Stimulated activated CD4-positive, alpha-beta T cell treated with anti-CD3 and anti-CD28 coated beads, TNF-alpha, amount 100 ng/mL, for 1 hour (primary cell): ENCODE measurements at places on chromosomes 1 and 21.

DNA sequence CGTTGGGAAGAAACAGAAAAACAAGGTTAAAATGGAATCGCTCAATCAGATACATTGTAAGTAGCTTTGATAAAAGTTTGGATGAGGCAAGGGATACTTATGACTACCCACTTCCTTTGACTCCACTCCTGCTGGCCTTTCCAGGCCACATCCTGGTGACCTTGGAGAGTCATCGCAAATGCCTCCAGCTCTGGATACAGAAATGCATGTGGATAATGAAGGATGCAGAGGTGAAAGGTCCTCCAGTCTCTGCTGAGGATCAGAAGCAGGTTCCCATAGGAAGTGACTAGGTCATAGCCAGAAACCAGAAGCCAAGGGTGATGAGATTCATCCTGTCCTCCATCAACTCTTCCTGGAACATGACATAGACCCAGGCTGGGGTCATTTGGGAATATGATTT is 6.2 kb upstream of the CAMK1G start:
- no peak for DNase-seq

GRCh38 chr1:234148816-234149215 is 224.4 kb upstream of the COA6 start:
- DNase-seq = no peak

- DNase-seq = no peak
Measured at GRCh38 chr1:158916085-158916484, 15.3 kb upstream of the PYHIN1 start.

- no peak for DNase-seq
Measured at GRCh38 chr21:37783016-37783415, 133.2 kb downstream of the KCNJ6 start.

- peak; percentile 81 for DNase-seq
Measured at GRCh38 chr1:40668769-40669525, 3.5 kb upstream of the RIMS3 start.

GRCh38 chr1:192265516-192266173 is 51.1 kb upstream of the RGS21 start:
- DNase-seq = no peak

DNA sequence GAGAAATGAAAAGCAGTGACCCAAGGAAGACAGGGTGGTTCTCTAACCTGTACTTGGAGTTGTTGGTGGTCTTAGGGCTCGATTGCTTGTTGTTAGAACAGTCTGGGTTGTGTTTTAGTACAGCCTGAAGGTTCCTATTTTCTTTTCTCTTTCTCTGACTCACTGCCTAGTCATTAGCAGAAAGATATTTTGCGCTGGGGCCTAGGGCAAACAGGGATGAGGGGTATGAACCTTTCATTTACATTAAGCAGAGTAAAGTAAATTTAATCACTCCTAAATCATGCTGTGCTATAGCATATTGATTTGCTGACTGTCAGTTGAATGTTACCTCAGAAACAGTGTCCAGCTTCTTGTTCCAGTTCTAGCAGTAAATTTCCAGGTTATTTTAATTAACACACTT is 197.2 kb downstream of the RWDD3 start:
- DNase-seq = no peak

GRCh38 chr1:196271212-196271947 is 336.9 kb downstream of the KCNT2 start:
- no peak for DNase-seq

DNA sequence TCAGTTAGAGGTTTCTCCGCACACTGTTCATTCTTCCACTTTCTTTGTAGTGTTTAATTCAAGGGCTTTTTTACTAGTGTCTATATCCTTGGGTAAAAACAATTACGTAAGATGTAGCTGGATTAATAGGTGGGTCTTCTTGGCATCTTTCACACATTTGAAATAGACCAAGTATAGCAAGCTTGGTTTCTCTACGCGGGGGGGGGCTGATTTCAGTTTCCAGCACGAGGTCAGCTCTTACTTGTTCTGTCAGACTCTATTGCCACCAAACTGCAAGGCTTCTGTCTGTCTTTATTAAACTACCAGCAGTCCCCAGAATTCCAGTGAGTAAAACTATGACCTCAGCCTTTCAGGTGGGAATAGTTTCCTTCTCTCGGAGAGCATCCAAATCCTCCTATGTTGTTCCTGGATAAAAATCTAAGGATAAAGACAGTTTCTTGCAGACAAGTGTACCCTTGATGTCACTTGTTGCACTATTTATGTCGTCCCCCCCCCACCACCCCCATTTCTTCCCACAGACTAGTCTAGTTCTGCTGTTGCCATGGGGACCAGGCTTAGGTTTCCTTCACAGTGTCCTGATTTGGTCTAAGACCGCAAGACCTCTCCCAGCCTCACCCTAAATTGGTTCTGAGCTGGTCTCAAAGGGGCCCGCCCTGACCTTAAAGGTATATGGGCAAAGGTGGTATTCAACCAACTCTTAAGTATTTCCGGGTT is 17.0 kb downstream of the SPATA46 start:
- DNase-seq = no peak

DNA sequence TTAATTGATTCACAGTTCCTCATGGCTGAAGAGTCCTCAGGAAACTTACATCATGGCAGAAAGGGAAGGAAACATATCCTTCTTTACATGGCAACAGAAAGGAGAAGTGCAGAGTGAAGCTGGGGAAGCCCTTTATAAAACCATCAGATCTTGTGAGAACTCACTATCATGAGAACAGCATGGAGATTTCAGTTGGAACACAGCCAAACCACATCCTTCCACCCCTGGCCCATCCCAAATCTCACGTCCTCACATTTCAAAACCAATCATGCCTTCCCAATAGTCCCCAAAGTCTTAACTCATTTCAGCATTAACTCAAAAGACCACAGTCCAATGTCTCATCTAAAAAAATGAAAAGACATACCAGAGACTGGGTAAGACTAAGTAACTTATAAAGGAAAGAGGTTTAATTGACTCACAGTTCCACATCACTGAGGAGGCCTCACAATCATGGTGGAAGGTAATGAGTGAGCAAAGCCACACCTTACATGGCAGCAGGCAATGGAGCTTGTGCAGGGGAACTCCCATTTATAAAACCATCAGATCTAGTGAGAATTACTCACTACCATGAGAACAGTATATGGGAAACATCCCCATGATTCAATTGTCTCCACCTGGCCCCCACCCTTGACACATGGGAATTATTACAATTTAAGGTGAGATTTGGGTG is 105.2 kb downstream of the MRPL39 start:
- DNase-seq = no peak

GRCh38 chr21:28444111-28444510 is 548.6 kb downstream of the LTN1 start:
- no peak for DNase-seq

GRCh38 chr1:101128211-101128727 is 102.7 kb upstream of the DPH5 start:
- no peak for DNase-seq

- DNase-seq = no peak
Measured at GRCh38 chr21:19018529-19018928, 614.9 kb upstream of the TMPRSS15 start.

GRCh38 chr1:76827066-76827465 is 40.2 kb upstream of the ST6GALNAC5 start:
- no peak for DNase-seq

DNA sequence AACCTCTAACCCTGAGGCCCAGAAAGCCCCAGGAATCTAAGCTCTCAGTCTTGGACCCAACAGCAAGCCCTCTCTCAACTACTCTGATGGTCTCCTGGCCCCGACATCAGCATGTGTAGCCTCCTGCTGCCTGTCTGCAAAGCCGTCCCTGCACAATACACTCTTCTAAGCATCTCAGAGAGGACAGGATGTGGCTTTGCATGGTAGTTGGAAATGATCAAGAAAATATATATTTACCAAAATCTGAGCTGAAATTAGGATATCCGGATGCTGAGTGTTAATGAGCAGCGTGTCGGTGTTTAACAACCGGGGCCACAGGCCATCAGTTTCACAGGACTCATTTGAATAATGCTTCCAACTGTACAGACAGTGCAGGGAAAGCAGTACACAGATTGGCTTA is 59.1 kb upstream of the SIM2 start:
- DNase-seq = no peak

DNA sequence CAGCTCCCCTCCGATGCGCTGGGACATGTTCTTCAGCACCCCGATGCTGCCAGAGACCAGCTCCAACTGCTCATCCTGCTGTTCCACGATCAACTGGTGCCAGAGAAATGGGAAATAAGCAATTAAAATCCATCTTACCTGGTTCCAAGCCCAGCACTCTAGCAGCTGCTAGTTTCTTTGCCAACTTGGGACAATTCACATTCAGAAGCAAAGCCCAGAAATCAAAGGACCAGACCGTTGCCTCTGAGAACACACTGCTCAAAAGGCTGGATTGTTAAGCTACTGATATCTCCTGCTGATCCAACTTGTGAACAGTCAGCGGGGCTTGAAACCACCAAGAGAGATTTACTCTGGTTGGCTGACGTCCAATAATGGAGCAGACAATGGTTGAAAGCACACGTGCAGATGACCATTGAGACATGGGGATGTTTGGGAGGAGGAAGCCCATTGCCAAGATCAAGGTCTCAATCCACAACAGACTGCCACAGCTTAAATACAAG is 34.4 kb downstream of the STX6 start:
- no peak for DNase-seq

DNA sequence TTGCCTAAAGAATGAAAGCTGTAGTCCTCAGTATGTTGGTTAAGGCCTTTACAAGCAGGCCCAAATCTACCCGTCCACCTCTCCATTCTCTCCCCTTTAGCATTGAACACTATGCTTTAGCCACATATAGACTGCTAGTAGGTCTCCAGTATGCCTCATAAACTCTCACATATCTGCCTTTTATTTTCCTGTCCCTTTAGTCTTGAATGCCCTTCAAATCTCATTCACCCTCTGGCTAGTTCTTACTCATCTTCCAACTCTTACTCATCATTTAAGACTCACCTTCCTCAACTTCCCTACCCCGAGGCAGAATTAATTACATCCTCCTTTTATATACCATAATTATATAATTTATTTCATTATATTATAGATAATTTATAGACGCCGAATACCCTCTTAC is 78.7 kb upstream of the TSPAN2 start:
- DNase-seq = no peak

GRCh38 chr1:169608226-169608625 is 21.7 kb downstream of the SELP start:
- DNase-seq = no peak

- no peak for DNase-seq
Measured at GRCh38 chr1:118481126-118481525, 296.1 kb upstream of the SPAG17 start.

- DNase-seq = no peak
Measured at GRCh38 chr21:16821588-16821987, 691.3 kb upstream of the CXADR start.
